IPS DF 19.7 (cell line): ENCODE measurements at places on chromosomes 2 and 18.

DNA sequence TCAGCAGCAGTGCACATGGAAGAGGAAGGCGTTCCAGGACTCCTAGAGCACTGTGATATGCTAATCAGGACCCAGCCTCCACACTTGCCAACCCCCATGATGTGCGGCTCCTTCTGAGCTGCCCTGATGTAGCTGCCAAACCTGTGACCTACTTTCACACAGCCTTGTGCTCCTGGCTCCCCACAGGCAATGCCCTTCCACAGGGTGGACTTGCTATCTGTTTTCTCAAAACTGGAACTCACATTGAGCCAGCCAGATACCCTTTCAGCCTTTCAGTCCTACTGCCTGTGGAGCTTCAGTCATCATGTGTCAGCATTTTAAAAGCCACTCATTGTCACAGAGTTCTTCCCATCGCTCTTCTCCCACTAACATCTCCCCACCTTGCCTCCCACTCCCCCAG lies 181.6 kb downstream of the AFF3 start:
- no peak for DNase-seq

GRCh38 chr2:159648643-159649042 lies 32.3 kb upstream of the BAZ2B start:
- DNase-seq, result no peak

- DNase-seq, result no peak
Observed at GRCh38 chr2:72745679-72746368, 80.0 kb downstream of the EXOC6B start.

- no peak for DNase-seq
Observed at GRCh38 chr18:9019135-9019534, 83.4 kb upstream of the NDUFV2 start.

DNA sequence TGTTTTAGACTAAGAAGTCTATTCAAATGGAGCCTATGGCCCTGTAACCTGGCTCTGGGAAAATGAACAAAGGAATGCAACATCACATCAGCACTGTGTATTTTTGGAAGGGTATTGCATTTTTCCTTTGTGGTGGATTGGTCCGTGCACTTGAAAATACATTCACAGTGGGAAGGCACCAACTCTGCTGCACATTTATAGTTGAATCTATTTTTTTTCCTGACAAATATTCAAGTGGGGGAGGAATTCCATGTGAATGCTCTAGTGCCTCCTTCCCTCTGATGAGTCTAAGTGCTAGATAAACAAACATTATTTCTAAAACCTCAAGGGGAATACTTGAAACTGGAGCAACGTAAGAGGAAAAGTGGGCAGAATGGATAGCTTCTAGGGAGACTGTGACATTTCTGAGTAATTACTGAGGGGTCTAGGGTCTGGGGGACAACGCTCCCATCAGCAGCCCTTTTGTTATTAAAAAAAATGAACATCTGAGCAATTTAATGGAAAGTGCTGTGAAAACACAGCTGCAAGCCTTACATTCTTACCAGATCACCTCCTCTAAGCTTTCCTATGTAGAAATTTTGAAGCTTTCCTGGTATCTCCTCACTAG lies 208.2 kb downstream of the SLC8A1 start:
- no peak for DNase-seq

DNA sequence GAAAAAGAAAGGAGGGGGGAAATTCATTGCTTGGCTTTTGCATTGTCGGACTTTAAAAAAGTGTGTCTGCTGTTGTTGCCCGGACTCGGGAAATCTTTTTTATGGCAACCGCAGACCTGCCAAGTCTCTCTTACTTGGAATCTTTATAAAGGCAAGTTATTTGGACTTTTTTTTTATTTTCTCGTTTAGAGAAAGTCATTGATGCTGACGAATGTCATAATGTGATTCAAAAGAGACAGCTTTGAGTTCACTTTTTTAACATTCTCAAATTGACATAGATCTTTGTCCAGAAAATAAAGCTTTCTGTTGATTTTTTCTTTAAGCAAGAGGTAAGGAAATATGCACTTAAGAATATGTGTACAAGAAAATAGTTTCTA lies 651 bp upstream of the ZNF521 start:
- no peak for DNase-seq

DNA sequence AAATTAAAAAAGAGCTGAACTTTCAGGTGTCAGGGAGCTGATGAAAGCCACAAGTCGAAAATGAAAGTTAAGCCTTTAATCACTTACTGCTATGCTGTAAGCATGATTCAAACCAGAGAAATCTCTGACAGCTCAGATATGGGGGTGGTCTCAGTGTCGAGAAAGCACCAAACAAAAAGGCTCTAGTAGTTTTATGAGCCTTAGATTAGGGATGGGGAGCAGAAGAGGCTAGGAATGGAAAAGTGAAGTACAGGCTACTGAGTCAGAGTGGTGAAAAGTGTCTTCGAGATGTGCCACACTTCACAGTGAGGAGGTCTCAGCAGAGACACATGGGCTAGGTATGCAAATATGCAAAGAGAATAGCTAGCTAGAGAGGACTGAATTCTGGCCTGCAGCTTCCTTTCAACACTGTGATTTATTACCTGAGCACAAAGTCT lies 482.2 kb downstream of the SPAG16 start:
- no peak for DNase-seq

GRCh38 chr18:73040247-73040646 lies 172.5 kb upstream of the NETO1 start:
- DNase-seq, result no peak

DNA sequence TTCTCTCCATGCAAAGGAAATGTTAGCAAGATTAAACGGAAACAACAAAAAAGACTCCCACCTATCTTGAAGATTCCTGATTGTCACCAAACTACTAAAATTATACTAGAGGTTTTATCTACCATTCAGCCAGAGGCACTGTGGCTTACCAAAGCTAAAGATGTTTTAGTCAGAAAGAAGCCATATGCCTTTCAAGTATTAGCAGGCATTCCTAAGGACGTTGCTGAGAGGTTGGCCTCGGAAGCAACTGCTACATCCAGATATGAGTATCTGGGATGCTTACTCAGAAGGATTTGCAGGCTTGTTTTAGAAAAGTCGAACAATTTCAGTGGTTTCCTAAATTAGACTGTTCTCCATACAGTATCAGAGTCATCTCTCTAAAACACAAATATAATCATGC lies 88.3 kb upstream of the UBE2E3 start:
- DNase-seq, result no peak

DNA sequence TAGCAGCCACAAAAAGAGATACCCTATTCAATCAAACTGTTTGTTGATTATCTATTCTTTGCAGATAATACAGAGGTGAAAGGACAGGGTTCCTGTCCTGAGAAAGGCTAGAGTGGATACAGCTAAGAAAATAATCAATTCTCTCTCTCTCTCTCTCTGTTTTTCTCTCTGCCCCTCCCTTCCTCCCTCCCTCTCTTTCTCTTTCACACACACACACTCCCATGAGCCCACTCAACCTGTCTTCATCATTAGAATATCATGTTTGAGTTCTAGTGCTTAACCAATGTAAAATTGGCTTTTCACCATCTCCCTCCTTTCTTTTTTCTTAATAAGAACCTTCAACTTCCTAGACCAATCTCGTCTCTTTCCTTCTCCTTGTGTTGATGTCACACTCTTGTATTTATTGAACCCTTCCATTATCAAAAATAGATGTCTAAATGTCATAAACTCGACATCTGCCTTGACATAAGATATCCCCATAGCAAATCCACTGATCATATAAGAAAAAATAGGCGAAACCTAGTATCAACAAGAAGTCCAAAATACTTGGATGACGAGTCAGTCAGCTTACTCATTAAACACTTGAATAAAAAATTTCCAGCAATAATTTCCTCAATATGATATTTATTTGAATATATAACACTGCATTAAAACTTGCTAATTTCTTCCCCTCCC lies 42.8 kb upstream of the CYTIP start:
- DNase-seq, result no peak

- no peak for DNase-seq
Observed at GRCh38 chr2:126839796-126840195, 58.9 kb upstream of the TEX51 start.

DNA sequence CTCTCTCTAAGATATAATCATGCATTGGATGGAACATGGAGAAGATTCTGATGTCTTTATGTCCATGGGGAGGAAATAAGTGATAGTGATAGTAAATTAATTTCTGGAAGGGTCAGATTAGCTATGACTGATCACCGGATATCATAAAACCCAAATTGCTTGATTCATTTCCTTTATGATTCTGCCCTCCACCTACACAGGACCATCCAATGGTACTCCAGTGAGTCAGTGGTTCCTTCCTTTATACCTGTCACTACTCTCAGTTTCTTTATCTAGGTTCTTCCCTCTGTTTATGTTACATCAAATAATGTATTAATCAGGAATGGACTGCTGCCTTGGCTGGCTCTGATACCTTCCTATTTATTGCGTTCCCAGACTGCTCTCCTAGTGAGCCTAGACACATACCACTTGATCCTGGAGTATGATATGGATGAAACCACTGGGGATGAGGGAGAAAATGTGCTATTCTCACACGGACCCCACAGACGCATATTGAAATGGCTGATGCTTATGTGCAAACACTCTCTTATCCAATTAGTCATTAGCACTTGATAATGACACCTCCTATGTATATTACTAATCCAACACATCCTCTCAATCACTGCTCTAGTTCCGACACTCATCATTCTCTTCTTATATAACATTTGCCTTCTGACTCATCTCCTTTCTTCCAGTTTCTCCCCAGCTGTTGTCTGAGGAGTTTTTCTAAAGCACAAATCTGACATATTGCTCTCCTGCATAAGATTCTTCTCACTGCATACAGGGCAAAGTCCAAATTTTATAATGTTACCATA lies 315.6 kb downstream of the INSIG2 start:
- DNase-seq, result no peak

GRCh38 chr18:26271917-26272549 lies 45.8 kb downstream of the TAF4B start:
- DNase-seq, result no peak

DNA sequence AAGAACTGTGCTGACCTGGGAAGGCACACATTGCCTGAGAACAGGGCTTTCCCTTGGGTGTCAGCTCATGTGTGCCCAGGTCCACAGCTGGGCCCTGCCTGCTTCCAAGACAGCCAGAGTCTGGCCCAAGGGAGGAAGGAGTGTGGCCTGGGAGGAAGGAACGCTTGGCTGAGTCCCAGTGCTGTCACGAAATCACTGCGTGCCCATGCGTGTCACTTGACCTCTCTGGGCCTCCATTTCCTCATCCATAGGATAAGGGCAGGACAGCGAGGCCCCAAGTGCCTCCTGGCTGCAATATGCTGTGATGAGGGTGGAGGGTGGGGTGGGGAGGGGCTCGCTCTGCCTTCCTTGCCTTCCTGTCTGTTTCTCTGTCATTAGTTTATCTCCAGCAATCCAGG lies 642 bp upstream of the KCNK3 start:
- DNase-seq, result no peak

GRCh38 chr2:110157153-110157793 lies 41.7 kb upstream of the MALL start:
- DNase-seq, result no peak

- no peak for DNase-seq
Observed at GRCh38 chr2:197212344-197213262, 98.0 kb downstream of the ANKRD44 start.

DNA sequence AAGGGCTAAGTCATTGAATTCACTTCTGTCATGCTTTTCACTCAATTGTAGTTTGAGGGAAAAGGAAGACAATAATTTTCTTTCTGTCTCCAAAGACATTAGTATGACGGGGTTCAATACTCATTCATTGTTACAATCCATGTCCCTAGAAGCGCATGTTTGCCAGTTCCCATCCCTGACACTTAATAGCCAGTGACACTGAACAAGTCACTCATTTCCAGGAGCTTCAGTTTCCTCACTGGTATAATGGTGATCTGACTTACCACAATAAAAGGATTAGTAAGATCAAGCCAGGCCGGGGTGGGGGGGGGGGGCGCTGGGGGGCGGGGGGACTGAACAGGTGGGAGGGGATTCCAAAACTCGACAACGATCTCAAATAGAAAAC lies 144.8 kb upstream of the MAP3K20 start:
- no peak for DNase-seq

DNA sequence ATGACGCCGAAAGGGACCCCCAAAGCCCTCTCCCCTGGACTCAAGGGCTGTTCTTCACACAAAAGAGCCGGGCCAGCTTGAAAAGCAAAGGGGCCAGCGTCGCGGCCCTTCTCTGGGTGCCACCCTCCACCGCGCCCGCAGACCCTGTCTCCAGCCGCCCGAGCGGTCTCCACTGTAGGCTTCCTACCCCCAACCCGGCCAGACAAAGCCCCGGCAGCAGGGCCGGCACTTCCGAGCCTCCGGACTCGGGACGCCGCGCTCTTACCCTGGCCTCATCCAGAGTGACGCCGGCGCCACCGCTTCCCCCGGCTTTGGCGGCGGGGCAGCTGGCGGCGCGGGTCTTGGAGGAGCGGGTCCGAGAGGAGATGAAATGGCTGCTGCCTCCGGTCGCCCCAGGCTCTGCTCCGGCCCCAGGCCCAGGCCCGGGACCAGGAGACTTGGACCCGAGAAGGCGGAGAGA lies 603 bp downstream of the ATAD2B start:
- DNase-seq, result no peak

DNA sequence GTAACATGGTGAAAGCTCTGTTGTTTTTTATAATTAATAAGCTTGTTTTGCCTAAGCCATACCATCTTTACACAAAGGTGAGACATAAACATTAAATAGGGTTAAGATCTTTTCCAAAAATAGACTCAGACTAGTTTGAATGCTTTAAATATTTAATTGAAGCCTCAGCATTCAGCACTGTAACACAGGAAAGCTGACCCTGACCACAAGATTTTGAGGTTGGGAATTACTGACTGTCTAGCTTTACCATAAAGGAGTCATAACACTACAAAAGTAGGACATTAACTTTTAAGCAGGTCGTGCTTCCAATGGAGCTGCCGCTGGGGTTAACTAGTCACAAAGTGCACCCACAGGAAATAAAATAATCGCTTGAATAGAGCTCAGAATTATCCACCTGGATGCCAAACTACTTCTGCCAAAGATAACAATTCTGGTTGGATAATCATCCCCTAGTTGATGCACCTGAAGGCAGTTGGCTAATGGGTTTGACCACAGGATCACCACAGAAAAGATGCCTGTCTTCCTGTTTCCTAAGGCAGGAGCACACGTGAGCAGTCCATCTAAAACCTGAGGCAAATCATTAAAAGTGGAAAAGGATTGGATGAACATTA lies 106.2 kb downstream of the COBLL1 start:
- no peak for DNase-seq

DNA sequence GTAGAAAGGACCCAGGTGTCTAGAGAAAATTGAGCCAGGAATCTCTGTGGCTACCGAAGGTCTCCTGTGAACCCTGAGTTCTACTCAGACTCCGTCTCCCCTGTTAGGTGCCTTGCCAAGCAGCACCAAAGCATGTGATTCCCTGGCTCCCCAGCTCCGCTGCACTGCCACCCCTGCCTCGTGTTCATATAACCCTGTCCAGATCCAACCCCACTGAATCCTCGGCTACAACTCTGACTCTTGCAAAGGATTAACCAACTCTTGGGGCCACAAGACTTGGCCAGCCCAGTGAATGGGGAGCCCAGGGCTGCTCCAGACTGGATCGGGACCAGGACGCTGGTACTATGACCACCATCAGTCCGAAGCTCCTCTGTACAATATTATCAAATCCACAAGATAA lies 37.3 kb upstream of the ACAA2 start:
- DNase-seq, result no peak
